ENCODE measurements at places on chromosomes 3 and 15.

GRCh38 chr3:27384191-27384590, 15.0 kb upstream of the NEK10 start:
- no peak for DNase-seq

- DNase-seq = no peak
These were observed 850.3 kb downstream of the ROBO1 start for GRCh38 chr3:78917536-78917935.

DNA sequence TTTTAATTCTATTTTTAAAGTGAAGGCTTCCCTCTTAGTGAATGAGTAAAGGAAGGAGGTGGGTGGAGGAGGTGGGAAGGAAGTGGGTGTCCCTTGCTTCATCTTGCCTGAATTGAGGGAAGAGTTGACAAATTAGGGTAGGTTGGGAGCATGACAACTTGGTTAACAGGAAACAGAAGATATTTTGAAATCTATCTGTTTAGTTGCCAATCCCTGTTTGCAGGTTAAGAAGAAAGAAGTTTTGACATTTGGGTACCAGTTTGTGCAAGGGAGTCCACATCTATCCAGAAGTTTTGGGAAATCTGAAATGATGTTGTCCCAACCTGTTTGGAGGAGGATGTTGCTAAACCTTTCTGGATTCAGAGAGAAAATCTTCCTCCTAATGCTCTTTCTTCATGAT, 204.1 kb upstream of the SUCLG2 start:
- no peak for DNase-seq

GRCh38 chr3:126472277-126473006, 3.2 kb downstream of the ZXDC start:
- no peak for DNase-seq

- DNase-seq = no peak
These were observed 12.2 kb downstream of the CBLB start for GRCh38 chr3:105856605-105857004.
